Natural killer cell (primary cell): ENCODE measurements at places on chromosomes 2 and 18. TPM values are rescaled to one million over a fixed set of nuclear protein-coding genes. Genes with fewer than 3 reads are reported as not detected.

INHBB gene
- total RNA-seq, result 0.10 TPM

ARHGAP15 gene
- 168 TPM for total RNA-seq

DNA sequence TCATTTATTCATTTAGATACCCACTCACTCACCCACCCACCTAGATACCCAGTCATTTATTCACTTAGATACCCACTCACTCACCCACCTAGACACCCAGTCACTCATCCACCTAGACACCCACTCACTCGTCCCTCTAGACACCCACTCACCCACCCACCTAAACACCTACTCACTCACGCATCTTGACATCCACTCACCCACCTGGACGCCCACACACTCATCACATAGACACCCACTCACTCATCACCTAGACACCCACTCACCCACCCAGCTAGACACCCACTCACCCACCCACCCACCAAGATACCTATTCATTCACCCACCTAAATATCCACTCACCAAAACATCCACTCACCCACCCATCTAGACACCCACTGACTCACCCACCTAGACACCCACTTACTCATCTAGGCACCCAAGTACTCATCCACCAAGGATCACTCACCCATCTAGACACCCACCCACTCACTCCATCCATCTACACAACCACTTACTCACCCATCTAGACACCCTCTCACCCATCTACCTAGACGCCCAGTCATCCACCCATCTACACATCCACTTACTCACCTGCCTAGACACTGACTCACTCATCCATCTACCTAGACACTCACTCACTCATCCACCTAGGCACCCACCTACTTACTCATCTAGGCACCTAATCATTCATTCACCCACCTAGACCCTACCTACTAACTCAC is 723.7 kb upstream of the RAB6C start:
- DNase-seq, result no peak

DNA sequence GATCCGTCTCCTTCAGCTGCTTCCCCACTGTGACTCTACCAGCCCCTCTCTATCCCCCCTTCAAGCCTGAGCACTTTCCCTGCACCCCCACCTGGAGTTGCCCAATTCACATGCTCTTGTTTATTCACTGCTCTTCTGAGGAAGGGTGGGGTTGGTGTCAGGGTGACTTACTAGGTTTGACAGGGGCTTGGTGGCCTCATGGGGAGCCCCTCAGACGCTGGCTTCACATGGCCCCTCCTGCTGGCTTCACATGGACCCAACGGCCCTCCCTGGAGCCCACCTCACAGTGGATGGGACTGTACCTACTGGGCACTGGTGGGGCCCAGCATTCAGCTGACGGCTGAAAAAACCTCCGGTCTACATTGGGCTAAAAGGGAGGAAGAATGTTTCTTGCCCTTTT is 16.7 kb upstream of the MRPL33 start:
- no peak for DNase-seq

GRCh38 chr2:137675584-137676327 is 288.5 kb upstream of the HNMT start:
- DNase-seq, result no peak

DNA sequence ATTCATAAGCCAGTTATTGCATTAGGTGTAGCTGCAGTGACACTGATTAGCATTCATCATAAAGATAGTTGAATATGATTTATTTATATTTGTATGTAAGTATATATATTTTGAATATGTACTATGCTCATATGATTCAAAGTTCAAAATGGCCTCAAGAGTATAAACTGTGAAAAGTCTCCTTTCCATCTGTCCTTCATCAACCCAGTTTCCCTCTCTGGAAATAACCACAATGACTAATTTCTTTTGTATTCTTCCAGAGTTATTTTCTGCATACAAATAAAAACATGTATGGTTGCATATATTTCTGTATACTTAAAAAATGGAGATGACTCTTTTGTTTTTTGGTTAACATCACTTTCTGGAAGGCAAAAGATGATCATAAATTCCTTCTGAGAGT is 95.2 kb downstream of the CAMKMT start:
- DNase-seq, result no peak

DNA sequence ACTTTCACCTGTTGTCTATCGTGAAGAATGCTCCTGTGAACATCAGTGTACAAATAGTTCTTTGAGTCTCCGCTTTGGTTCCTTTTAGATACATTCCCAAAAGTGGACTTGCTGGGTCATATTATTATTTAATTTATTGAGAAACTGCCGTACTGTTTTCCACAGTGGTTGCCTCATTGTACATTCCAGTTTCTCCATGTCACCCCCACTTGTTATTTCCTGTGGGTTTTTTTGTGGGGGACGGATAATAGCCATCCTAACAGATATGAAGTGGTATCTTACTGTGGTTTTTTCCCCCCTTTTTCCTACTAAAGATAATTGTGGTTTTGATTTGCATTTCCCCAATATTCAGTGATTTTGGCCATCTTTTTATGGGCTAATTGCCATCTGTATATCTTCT is 53.8 kb downstream of the SMCHD1 start:
- no peak for DNase-seq

DNA sequence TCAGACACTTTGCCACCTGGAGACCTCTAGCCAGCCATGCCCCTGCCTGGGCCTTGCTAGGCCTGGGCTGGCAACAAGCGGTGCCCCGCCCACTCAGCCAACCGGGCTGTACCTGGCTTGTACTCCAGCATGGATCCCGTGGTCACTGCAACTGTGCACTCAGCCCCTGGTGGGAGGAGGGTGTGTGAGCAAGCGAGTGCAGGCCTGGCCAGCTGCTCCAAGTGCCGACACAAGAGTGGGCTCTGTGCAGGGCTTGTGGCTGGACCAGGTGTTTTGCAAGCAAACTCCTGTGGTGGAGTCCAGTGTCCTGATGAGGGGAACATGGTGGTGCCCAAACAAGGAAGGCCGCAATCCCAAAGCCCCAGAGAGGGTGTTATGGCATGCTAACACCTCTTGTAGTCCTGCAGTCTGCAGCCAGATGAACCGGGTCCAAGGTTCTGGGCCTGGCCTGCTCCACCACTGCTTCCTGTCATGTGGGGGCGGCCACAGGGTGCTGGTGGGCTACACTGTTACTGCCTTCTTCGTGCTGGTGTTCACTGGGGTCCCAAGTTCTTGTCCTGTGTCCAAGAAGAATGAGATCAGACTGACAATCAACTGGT is 60.1 kb upstream of the CD28 start:
- DNase-seq, result no peak
